ENCODE measurements at places on chromosomes 12 and 14.
A peak's percentile ranks its signal among the peaks of the same experiment; 100 is the strongest.

DNA sequence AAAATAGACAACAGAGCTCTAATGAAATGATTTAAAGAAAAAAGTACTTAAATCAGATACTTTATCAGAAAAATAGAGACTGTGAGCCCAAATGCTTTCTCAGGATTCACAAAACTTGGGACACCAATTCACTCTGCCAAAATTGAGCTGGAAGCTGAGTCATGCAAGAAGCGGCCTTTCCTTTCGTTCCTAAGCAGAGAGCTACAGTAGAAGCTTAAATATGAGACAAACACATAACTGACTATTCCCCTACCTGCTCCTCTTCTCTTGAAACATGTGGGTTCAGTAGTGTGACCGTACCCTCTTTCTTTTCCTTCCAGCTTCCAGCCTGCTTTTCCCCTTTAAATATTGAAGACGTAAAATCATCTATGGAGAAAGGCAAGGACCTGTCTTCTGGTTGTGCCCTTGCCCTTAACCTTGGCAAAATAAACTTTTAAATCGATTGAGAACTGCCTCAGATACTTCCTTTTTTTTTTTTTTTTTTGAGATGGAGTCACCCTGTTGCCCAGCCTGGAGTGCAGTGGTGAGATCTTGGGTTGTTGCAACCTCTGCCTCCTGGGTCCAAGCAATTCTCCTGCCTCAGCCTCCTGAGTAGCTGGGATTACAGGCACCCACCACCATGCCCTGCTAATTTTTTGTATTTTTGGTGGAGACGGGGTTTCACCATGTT, 4.4 kb upstream of the SDS start:
- no peak for DNase-seq

DNA sequence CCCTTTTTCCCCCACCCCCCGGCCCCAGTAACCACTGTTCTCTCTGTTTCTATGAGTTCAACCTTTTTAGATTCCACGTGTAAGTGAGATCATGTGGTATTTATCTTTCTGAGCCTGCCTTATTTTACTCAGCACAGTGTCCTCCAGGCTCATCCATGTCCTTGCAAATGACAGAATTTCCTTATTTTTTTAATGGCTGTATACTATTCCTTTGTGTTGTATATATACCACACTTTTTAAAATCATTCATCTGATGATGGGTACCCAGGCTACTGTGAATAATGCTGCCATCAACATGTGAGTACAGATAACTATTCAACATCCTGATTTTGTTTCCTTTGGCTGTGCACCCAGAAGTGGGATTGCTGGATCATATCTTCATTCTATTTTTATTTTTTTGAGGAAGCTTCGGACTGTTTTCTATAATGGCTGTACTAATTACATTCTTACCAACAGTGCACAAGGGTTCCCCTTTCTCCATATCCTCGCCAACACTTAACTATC, 54.7 kb downstream of the DDX51 start:
- no peak for DNase-seq

DNA sequence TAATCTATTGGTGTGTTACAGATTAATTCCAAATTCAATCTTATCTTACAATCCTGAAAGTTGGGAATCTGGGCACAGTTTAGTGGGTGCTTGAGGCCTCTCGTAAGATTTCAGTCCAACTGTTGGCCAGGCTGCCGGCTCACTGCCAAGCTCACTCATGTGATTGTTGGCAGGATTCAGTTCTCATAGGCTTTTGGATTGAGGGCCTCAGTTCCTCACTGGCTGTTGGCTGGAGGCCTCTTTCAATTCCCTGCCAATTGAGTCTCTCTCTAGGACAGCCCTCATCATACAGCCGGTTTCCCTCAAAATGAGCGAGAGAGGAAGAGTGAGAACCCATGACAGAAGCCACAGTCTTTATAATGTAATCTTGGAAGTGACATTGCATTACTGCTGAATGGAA, 123.5 kb upstream of the FBXO33 start:
- no peak for DNase-seq

DNA sequence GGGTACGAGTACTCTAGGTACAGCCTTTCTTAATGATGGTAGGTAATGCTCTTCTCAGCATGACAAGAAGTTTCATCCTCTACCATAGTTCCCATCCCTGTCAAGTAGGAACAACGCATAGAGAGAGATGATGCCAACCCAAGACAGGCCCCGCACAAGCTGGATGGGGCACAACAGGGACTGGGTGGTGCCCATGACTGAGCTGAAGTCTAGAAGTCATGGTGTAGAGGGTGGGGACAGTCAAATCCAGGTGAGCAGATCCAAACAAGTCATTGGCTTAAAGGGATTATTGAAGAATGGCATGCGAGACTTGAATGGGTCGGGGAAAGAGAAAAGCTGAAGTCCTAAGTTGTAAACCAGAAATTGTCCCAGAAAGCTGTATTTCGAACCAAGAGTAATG, 84.2 kb upstream of the MDM1 start:
- DNase-seq: no peak

DNA sequence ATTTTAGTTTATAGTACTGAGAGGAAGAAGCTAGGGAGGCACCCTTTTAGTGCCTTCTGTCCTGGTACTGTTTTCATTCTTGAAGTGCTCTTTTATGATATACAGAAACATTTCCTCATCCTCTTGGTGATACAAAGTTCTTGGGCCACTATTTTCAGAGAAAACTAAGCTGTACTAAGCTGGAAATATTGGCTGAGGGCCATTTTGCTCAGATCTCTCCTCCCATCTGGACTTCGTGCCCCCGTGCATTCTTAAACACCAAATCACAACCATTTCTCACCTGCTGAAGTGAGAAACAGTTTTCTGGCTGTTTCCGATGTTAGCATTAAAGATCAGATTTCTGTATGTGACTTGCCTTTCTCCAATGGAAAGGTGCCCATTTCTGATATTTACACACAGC, 158.9 kb downstream of the FBXL14 start:
- no peak for DNase-seq

GRCh38 chr12:57158665-57159064, 11.2 kb upstream of the LRP1-AS start:
- no peak for DNase-seq

GRCh38 chr12:46898989-46899388, 73.2 kb upstream of the SLC38A4 start:
- no peak for DNase-seq

GRCh38 chr12:51938726-51939125, 12.8 kb upstream of the ACVR1B start:
- no peak for DNase-seq

DNA sequence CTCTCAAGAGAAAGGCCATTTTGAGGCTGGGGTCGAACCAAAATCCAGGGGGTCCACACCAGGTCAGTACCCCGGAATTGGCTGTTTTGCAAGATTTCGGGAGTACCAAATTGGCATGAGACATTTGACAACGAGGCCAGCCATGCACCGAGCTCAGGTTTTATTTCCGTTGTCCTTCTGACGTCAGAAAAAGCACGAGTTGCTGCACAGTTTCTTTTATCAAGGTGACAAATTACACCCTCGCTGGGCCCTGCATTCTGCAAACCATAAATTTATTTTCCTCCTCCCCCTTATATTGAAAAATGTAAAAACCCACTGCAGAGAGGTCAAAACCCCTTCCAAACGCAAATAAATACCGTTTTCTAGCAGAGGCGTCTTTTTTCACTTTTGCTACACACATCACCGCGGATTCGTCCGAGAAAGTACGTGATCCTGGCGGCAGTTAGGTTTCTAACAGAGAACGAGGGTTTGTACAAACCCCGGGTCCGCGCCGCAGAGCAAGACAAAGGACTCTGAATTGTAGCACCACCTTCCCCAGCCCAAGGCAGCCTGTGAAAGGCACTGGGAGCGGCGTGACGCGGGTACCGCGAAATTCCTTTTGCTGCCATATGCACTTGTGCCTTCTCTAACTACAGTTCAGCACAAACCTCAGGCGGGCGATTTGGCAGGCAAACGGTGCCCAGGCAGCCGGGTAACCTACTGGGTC, 1.8 kb downstream of the SLC38A1 start:
- DNase-seq: peak; percentile 25

DNA sequence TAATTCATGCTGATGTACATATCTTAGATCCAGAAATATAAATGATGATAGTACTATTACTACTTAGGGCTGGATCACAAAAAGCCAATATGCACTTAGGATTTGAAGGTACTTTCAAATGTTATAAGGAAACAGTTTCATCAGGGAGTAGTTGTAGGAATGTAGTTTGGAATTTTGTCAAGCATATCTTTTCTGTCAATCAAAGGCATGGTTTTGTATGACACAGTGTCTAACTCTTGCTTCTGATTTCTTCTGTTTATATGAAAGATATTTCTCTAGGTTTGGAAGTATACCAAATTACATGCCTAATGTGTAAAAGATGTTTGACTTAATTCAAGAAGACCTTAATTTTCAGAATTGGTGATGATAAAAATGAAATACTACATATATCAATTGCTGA, 135.7 kb downstream of the RAD51B start:
- no peak for DNase-seq

DNA sequence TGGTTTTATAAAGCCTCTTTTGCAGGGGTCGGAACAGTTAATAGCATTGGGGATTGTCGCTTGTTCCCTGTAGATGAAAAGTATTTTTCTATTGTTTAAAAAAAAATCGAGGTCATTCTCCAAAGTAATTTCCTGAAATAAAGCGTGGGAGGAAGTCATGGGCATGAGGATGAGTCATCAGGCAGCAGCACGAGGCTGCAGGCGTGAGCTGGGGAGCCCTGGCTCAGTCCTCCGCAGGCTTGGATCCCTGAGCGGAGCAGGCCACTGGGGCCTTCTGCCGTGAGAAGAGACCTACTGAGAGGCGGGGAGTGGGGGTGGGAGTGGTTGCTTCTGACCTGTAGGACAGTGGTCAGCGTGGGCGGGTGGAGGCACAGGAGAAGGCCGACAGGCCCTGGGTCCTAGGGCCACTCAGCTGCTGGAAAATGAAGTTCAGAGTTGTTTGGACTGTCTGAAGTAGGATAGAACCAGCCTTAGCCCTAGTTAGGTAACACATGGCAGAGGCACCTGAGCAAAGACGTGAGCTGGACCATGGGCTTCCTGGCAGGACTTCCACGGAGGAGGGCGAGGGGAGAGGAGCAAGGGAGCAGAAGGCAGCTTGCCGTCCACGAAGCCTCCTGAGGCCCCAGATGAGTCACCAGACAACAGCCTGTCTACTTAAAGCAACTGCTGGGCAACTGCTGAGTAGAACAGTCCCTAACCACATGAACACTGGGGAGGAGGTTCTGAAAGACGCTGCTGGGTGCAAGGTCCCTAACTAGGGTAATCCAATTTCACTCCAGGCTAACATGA, 21.1 kb upstream of the LGALS3 start:
- no peak for DNase-seq

- no peak for DNase-seq
Measured at GRCh38 chr12:93009533-93009932, 80.4 kb upstream of the EEA1 start.

GRCh38 chr12:40254455-40255085, 29.8 kb downstream of the LRRK2 start:
- DNase-seq: no peak

DNA sequence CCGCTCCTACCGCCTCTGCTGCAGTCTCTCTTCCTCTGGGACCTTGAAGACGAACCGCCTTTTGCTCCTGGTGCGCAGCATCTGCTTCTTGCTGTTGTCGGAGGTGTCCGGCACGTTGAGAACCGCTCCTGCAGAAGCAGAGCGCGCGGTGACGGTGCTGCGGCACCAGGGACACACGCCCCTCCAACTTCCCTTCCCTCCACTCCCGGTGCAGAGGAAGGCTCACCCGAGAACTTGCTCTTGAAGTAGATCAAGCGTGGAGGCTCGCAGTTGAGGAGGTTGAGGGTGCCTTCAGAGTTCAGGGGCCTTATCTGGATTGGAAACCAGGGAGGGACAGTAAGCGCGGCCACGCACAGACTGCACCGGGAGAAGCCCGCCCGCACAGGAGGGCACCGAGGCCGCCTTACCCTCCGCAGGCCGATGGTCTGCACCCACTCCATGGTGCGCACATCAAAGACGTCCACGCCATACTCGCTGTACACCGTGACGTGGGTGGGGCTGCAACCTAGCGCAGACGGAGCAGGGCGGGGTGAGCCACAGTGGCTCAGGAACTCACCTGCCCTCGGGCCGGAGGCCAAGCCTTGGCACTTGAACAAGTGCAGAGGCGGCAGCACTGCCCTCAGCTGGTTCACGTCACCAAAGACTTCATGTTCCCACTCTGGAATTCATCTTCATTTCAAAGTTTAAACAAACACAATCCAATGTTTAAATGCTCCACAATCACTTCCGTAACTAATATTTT, 17.5 kb downstream of the AMN start:
- DNase-seq: no peak
